ENCODE measurements at places on chromosomes 1 and 21.

- DNase-seq = peak; percentile 64
These were observed 112.6 kb downstream of the LRIG2 start for GRCh38 chr1:113185463-113186104.

GRCh38 chr1:39757501-39757900 lies 13.6 kb downstream of the OXCT2 start:
- DNase-seq = no peak

DNA sequence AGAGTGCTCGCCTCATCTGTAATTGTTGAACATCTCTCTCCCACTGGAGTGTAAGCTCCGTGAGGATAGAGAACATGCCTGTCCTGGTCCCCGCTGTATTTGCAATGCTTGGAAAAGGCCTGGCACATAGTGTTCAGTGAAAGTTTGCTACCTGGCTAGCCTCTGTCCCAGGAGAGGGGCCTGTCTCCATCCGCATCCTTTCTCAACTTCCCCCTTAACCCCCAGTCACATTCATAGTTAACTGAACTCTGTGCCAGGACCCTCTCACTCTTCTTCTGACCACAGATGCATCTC lies 15.2 kb downstream of the SPOCD1 start:
- DNase-seq = no peak

DNA sequence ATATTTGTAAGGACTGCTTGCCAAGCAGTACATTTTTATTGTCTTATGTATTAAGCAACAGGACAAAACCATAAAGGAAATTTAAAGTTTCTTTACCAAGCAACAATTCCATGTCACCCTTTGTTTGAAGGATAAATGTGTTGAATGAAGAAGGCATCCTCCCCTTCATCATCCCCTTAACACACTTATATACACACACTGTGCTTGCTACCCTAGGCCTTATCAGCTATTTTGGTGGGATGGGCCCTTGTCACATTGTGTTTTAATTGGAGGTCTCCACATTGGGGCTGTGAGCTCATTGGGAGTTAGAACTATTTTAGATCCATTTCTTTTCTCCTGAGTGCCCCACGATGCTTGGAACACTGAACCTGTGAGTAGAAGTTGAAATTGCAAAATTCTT lies 1.9 kb downstream of the VANGL1 start:
- DNase-seq = no peak

GRCh38 chr1:198908995-198909394 lies 270.2 kb downstream of the PTPRC start:
- DNase-seq = no peak

GRCh38 chr21:35473496-35473895 lies 424.4 kb upstream of the RUNX1 start:
- DNase-seq = no peak

- no peak for DNase-seq
These were observed 12.8 kb downstream of the THEMIS2 start for GRCh38 chr1:27885114-27885528.

DNA sequence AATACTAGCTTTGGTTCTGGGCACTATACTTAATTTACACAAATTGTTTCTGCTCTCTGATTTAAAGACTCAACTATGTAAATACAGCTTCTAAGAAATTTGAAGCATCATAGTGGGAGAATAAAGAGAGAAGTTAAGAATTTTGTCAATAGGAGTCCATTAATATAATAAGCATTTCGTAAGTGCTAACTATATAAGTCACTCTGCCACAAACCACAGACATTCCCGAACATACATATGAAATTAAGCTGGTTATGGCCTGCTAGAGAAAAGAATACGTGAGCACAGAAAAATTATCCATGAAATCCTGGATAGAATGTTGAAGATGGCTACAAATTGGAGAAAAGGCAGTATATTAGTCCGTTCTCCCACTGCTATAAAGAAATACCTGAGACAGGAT lies 526.2 kb downstream of the MRPL39 start:
- no peak for DNase-seq

DNA sequence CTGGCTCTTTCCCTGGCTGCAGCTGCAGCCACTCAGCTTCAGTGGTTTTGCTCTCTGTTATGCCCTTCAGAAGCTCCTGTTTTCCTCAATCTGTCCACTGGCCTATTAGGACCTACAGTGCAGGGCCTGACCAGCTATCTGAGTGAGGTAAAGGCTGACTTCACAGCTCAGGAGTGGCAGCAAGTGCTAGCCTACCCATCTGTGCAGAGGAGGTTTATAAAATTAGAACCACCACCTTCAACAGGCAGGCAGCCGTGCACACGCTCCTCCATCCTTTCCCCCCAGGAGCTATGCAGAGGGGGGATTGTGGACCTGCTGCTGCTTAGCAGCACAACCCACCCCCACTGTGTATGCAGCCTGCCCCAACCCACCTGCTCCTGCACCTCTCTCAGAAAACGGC lies 8.3 kb downstream of the ADAR start:
- no peak for DNase-seq

GRCh38 chr21:33228455-33228854 lies 1.3 kb upstream of the IFNAR2 start:
- no peak for DNase-seq

GRCh38 chr21:39867198-39867650 lies at the start of gene PCP4:
PCP4 (plus strand) TSS chr21:39867438; CDS start chr21:39867502, 64 bp downstream.
- DNase-seq = no peak
